ENCODE measurements at places on chromosomes 11 and 22.

- DNase-seq: no peak
Measured at GRCh38 chr22:46511151-46512038, 26.0 kb downstream of the CELSR1 start.

- DNase-seq: no peak
Measured at GRCh38 chr11:124170801-124171586, 12.2 kb upstream of the OR10D3 start.

DNA sequence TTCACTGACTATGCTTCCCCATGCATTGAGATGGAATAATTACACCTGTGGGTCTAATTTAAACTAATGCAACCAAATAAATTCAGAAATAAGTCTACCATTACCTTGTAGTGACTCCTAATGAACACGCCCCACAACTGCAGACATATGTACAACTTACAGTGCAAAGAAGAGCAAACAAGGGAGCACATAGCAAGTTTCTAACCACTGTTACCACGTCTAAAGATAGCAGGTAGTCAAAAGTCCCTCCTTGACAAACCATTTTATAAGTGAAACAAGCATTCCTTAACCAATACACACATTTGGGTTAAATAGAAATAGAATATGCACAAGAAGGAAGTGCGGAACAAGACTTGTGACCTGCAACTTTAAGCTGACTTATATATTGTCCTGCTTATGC is 20.6 kb downstream of the PHF21A start:
- DNase-seq: no peak

DNA sequence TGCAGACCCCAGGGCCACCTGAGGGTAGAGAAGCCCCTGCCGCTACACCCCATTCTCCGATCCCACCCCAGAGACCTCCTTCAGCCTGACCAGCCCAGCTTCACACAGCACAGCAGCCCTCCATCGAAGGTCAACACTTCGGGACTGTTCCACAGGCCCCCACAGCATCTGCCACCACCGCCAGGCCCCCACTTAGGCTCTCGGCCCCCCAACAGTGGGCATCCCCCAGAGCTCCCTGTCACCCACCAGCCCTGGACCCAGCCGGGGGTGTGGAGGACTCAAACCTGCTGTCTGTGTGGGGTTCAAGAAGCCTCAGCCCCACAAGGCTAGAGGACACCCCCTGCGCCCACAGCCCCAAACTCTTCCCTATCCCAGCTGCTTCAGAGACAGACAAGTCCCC is 6.2 kb downstream of the SBF1 start:
- DNase-seq: no peak

GRCh38 chr22:45784357-45785277 is 113.0 kb downstream of the ATXN10 start:
- DNase-seq: no peak

DNA sequence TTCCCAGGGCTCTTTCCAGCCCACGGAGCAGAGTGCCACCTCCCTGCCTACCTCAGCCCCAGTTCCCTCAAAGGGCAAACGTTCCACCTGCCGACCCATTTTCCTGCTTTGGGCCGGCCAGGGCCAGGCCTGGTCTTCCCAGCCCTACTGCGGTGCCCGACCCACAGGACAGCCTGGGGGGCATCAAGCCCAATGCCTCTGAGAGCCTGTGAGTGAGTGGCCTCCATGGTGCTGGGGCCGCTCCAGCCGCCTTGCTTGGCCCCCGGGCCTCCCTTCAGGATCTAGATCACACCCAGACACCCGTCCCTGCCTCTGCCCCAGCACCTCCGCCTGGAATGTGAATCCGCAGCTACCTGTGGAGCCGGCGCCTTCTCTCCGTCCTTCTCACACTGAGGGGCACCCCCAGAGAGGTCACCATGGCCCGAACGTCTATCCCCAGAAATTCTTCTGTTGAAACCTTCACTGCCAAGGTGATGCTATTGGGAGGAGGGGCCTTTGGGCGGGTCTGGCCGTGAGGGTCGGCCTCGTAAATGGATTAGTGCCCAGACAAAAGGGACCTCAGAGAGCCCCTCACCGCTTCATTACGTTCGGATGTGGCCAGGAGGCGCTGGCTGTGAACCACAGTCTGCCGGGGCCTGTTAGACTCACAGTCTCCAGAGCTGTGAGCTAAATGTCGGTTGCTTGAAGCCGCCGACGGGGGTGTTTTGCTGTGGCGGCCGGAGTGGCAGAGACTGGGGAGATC is 36.2 kb upstream of the BRSK2 start:
- DNase-seq: no peak

DNA sequence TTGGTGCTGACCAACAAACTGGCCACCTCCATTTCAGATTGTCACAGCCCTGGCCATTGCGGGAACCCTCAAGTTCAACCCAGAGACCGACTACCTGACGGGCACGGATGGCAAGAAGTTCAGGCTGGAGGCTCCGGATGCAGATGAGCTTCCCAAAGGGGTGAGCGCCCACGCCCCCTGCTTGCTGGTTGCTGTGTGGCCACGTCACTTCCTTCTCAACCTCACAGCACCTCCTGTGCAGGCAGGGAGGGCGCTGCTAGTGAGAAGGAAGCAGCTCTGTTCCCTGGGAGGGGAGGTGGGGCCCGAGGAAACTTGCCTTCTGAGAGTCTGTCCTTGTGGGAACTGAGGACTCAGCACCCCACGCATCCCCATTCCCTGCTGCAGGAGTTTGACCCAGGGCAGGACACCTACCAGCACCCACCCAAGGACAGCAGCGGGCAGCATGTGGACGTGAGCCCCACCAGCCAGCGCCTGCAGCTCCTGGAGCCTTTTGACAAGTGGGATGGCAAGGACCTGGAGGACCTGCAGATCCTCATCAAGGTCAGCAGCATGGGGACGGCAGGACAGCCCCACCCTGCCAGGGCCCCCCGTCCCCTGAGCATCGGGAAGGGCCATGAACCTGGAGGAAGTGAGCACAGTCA is 19.3 kb downstream of the POLR3H start:
- peak; percentile 62 for DNase-seq

DNA sequence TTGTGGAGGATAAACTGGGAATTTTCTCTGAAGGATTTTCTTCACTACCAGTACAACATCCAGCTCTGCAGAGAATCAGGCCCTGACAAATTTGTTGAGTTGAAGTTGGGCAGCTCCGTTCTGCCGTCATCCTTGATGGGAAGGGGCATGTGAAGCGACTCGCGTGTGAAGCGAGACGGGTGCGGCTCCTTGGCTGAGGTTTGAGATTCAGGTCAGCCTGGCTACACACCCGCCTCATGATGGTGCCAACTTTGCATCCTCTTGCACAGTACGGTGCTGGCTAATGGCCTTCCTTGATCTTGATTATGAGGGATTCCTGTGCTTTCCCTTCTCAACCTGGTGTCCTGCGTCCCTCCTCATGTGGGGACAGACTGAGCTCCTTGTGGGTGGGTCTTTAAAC is 19.7 kb upstream of the CDC42EP2 start:
- DNase-seq: no peak

GRCh38 chr11:36509201-36509639 is 852 bp downstream of the TRAF6 start:
- peak; percentile 19 for DNase-seq

DNA sequence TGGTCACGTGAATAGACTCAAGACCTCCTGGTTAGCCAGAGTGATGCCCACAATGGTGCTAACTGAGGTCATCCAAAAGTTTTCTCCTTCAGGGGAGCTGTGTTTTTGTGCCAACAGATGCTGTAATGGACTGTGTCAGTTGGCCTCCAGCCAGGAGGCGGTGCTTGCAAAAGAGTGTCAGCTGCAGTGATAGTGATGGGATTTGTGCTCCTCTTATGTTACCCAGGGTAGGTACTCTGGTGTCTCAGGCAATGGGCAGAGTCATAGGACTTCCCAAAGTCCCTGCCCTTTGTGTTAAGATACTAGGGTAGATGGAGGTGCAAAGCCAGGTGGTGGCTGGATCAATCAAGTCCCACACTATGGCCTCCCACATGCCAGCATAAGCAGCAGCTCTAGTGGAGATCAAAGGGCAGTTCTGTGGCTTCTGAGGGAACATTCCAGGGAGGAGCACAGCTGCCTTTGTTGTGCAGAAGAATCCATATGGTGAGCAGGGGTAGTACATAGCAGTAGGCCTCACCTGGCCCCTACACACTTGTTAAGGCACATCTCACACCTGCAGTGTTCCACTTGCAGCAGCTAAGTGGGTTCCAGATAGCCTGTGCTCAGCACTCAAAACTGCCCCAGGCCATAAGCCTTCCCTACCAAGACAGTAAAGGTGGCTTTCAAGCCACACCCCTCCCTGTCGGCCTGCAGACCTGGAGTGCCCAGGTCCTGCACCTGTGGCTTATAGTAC is 9.4 kb upstream of the FANCF start:
- no peak for DNase-seq

DNA sequence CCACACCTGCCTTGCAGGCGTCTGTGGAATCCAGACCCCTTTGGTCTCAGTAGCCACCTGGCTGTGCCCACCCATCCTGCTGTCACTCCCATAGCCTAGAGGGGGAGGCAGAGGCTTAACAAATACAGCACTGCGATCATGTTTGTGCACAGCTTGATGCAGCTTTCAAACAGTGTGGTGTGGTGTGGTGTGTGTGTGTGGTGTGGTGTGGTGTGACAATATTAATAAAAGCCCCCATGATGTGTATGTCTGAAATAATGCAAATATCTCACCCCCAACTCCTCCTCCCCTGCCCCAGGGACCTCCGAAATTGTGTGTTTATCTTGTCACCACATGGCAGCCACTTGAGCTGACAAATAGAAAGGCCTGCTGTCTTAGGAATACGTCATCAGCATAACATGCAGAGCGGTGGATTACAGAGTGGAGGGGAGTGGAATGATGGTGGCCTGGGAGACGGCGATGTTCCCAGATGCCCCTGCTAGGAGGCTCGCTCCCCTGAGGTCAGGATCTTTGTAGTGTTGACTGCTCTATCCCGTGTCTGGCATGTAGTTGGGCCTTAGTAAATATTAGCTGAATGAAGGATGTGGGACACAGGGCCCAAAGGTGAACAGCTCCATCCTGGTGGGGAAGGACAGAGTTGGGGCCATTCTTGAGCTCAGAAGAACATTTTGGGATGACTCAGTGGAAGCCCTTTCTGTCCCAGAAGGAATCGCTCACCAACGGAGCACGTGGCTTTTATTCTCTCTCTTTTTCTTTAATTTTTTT is 2.8 kb downstream of the PDXP start:
- no peak for DNase-seq

- DNase-seq: no peak
Measured at GRCh38 chr11:4862447-4863236, 13.6 kb upstream of the OR51S1 start.
